Stimulated activated CD8-positive, alpha-beta memory T cell treated with anti-CD3 and anti-CD28 coated beads, Interleukin-7, amount 100 ng/mL, for 1 hour (primary cell): ENCODE measurements at places on chromosomes 7 and 10.

GRCh38 chr7:127635659-127636285 lies 16.2 kb upstream of the SND1 start:
- DNase-seq, result no peak

DNA sequence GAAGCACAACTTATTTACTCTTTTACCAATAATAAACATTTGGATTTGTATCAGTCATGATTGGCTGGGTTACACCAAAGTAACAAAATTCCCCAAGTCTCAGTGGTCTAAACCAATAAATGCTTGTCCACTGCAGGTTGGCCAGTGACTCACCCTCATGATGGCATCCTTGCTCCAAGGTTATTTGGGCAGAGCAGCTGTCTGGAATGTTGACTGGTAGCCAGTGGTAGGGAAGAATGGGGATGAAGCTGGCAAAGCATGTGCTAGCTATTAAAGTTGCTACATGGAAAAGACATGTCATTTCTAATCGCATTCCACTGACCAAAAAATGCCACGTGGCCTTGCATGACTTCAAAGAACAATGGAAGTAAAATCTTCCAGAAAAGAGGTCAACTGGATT lies 1168.7 kb upstream of the CELF2 start:
- DNase-seq, result no peak

DNA sequence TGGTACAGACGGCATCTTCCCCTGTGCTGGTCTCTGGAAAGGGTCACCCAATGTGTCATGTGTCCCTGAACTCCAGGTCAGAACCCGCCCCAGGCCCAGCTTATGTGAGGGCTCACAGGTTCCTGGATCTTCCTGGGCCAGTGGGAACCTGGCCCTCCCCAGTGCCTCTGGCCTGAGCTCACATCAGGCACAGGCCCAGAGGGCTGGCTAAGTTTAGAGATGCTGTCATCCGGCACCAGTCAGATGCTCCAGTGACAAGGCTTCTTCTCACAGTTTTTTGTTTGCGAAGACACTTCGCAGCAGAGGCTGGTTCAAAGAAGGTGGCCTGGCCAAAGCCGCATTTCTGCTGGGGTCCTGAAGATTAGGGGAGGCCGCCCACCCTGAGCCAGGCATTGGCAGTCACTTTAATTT lies 11.8 kb downstream of the CAMK2B start:
- no peak for DNase-seq

GRCh38 chr10:79178614-79179163 lies 109.9 kb downstream of the ZMIZ1 start:
- DNase-seq, result no peak

DNA sequence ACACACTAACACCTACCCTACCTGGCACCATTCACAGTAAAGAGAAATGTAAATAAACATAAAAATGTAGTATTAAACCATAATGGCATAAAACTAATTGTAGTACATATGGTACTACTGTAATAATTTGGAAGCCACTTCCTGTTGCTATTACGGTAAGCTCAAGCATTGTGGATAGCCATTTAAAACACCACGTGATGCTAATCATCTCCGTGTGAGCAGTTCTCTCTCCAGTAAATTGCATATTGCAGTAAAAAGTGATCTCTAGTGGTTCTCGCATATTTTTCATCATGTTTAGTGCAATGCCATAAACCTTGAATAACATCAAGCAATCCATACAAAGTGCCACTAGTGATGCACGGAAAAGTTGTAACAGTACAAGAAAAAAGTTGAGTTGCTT lies 75.4 kb downstream of the CFTR start:
- DNase-seq, result no peak

GRCh38 chr10:24208661-24209431 lies at the start of gene KIAA1217:
KIAA1217 (plus strand) TSS chr10:24209138; CDS start chr10:24209194, 56 bp downstream.
- no peak for DNase-seq

DNA sequence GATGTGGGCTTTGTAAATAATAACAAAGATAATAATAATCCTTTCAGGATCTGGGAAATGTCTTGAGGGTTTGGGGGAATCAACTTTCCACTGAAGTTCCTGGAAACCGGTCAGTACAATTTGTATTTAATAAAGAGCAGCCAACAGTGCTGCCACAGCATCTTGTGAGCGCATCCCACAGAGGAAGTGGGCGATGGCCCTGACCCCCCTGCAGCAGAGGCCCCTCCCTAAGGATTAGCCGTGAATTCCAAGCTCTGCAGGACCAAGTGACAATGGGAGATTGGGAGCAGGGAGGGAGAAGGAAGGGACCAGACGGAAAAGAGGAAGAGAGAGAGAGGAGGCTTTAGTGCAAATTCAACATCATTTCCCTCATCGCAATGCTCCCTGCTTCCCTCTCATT lies 349.2 kb downstream of the RNLS start:
- no peak for DNase-seq

GRCh38 chr10:78065611-78066010 lies 31.9 kb downstream of the RPS24 start:
- no peak for DNase-seq

- no peak for DNase-seq
Observed at GRCh38 chr7:102169651-102170392, 116.8 kb upstream of the SH2B2 start.

DNA sequence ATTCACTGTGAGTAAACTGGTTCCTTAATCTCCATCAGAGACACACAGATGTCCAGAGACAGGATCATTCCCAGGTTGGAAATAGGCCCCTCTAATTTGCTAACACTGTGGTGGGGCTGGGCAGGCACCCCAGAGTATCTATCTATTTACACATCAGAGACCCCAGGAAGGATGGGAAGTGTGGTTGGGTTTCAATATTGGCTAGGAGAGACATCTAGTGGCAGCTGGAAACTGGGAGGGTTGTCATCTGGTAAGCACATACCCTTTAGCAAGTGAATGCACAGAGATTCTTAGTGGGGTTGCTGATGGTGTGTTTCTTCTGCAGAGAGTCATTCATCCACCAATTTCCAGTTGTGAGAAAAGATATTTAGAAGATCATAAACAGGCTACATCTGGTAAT lies 36.0 kb upstream of the NRG3 start:
- DNase-seq, result no peak

DNA sequence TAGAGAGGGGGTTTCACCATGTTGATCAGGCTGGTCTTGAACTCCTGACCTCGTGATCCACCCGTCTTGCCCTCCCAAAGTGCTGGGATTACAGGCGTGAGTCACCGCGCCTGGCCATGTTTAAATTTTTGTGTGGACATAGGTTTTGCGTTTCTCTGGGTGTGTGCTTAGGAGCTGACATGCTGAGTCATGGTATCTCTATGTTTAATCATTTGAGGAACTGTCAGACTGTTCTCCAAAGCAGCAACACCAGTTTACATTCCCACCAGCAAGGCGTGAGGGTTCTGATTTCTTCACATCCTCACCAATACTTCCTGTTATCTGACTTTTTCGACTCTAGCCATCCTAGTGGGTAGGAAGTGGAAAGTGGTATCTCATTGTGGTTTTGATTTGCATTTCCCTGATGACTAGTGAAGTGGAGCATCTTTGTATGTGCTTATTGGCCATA lies 153.7 kb downstream of the DNAJB6 start:
- DNase-seq, result no peak

DNA sequence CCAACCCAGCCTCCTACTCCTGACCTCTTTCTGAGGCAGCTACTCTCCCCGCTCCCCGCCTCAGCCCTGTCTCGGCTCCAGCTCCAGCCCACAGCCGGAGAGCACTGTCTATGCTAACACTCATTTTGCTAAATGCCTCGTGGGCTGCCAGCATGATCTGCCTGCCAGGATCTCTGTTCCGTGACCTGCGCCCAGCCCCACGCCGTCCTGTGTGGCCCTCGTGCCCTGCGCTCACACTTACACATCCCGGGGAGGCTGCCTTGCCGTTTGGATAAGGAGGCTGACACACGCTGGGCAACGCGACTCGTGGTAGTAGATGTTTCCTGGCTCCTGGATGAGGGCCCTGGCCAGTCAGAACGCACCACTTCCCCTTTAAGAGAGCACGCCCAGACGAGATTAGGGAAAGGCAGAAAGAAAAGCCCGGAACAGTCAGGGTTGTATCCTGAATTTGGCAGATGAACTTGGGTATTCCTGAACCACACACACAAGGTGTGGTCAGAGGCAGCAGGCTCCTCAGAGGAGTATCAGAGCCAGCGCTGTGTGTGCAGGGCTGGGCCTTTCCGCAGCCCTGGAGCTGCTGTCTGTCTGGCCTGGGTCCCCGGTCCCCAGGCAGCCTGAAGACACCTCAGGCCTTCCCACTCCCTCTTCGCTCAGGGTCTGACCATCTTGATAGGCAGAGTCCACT lies 97.7 kb upstream of the EFCAB10 start:
- DNase-seq, result no peak

- DNase-seq, result no peak
Observed at GRCh38 chr10:73891540-73891939, 17.2 kb upstream of the CAMK2G start.

- no peak for DNase-seq
Observed at GRCh38 chr7:41391818-41392217, 311.1 kb downstream of the INHBA start.

DNA sequence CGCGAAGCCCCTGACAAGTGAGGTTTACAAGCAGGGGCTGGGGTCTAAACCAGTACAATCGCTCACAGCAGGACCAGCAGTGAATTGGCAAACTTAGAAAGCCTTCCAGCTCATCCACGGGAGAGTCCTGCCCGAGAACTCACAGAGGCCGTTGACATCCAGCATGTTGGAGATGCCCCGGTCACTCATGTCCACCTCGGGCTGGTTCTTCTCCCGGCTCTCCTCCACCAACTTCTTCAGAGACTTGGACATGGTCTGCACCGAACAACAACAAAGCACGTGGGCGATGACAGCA lies 447 bp downstream of the RSU1 start:
- DNase-seq, result no peak

- DNase-seq, result no peak
Observed at GRCh38 chr7:138798836-138799235, 840 bp upstream of the ATP6V0A4 start.

DNA sequence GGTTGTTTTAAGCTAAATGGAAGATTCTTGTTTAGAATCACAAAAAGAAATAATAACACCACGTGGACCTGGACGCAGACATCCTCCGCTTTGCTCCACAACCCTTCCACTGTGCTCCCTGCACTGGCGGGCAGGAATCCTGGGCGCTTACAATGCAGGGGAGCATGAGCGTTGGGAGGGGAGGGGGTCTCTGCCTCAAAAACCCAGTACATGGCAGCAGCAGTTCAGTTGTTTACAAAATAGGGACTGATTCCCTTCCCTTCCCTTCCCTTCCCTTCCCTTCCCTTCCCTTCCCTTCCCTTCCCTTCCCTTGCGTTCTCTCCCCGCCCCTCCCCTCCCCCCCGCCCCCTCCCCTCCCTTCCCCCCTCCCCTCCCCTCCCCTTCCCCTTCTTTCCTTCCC lies 169.6 kb upstream of the ITGB1 start:
- DNase-seq, result no peak

GRCh38 chr10:47351899-47352815 lies 4.0 kb downstream of the RBP3 start:
- DNase-seq, result no peak

DNA sequence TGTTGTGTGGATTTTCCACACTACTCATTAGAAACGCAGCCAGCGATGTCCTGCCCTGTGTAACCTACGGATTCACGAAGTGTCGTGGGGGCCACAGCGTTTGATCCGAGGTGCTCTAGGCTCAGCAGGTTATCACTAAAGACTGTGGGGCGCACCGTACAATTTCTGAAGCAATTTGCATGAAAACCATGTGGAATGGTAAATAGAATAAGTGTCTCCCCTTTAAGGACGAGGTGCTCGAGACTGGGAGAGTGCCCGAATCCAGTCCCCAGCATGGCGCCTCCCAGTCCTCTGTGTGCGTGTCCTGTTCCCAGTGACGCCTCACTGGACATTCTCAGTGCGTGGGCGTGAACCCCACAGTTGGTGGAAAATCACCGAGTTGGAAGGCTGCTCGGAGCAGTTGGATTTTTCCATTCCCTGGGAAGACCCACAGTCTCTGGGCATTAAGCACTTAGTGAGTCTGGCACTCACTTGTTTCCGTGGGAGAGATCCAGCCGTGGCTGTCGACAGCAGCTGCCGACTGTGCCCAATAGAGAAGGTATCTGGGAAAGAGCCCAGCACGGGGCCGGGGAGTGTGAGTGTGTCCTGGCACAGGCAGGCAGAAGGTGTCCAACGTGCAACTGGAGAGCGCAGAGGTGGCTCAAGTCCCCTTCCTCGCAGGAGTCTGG lies 37.0 kb downstream of the PFKP start:
- no peak for DNase-seq
